ENCODE measurements at places on chromosomes 11 and 22.

- peak overlapping the region; percentile 66 for H3K27ac ChIP-seq
- H3K36me3 ChIP-seq = no peaks in the 10 kb centered on the region
- peaks cover 13% of the 10 kb centered on the region for H3K4me1 ChIP-seq
- DNase-seq = no peak
Measured at GRCh38 chr11:110479108-110480101, 49.7 kb downstream of the FDX1 start.

GRCh38 chr22:19844377-19845053 is 10.2 kb downstream of the GNB1L start:
- H3K36me3 ChIP-seq = no peaks in the 10 kb centered on the region
- H3K4me1 ChIP-seq = peaks cover 22% of the 10 kb centered on the region
- H3K27ac ChIP-seq = peak overlapping the region; percentile 41
- H3K4me3 ChIP-seq = no peak overlapping the region
- DNase-seq = peak; percentile 72

DNA sequence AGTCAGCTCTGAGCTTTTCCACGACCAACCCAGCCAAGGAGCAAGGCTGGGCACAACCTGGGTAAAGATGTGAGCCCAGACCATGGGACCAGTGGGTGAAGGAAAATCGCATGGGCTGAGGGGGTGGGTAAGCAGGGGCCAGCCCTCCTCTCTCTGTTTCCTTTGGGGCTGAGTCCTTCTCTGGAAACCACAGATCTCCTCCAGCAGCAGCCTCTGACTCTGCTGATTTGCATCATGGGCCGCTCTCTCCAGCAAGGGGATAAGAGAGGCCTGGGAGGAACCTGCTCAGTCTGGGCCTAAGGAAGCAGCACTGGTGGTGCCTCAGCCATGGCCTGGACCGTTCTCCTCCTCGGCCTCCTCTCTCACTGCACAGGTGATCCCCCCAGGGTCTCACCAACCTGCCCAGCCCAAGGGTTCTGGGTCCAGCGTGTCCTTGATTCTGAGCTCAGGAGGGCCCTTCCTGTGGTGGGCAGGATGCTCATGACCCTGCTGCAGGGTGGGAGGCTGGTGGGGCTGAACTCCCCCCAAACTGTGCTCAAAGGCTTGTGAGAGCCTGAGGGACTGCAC is 67.8 kb downstream of the GGTLC2 start:
- no peaks in the 10 kb centered on the region for H3K36me3 ChIP-seq
- H3K27me3 ChIP-seq = no peaks in the 10 kb centered on the region
- no peak overlapping the region for H3K4me3 ChIP-seq

- H3K4me1 ChIP-seq = peaks cover 22% of the 10 kb centered on the region
- no peaks in the 10 kb centered on the region for H3K36me3 ChIP-seq
- no peaks in the 10 kb centered on the region for H3K27me3 ChIP-seq
- H3K4me3 ChIP-seq = no peak overlapping the region
- DNase-seq = peak; percentile 69
Measured at GRCh38 chr11:12222055-12222792, 111.8 kb downstream of the MICAL2 start.

DNA sequence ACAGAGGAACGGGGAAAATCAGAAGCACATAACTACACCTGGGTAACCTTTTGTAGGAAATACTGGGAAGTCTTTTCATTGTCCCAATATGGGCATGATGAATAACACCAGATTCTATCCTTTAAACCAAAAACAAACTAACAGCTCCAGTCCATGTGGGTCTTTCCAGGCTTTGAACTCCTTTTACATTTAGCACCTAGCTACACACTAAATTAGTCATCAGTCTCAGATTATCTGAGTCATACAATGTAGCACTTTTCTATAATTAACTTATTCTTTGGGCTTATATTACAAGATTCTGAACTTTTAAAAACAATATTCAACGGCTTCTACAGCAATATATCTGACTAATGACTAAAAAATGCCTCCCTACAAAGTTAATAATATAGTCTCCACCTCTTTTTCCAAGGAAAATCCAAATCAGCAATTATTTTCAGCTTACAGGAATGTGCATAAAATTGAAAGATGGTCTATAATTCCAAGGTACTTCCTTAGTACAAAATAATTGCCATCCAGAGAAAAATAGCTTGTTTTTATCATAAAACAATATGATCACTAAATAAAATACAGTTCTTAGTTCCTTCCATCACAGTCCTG is 26.3 kb downstream of the STK33 start:
- H3K27me3 ChIP-seq = no peaks in the 10 kb centered on the region
- H3K4me3 ChIP-seq = no peak overlapping the region
- H3K27ac ChIP-seq = no peak overlapping the region
- no peaks in the 10 kb centered on the region for H3K4me1 ChIP-seq
- H3K36me3 ChIP-seq = no peaks in the 10 kb centered on the region

DNA sequence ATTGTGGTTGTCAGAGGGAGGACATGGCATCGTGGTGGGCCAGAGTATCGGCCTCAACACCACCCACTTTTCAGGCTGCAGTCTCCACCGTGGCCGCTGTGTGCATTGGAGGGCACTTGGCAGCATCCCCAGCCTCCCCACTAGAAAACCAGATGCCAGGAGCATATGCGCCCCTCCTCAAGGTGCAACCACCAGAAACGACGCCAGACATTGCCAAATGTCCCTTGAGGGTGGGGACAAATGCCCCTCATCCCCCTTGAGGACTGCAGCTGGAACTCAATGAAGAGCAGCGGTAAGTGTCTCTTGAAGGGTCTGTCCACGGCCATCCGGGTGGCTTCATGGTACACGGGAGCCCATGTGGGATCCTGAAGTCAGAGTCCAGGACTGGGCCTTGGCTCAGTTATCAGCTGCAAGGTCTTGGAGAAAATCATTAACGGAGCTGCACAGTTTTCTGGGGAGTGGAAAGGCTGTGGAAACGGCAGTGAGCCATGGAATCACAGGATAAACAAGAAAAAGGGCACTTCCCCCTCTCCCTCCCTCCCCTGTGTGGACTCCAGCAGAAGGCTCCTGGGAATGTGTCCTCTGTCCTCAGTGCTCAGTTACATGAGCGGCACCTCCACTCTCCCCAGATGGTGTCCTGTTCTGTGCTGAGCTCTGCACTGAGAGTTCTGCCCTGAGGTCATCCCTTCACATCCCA is 324.4 kb upstream of the B3GAT1 start:
- no peaks in the 10 kb centered on the region for H3K4me1 ChIP-seq
- H3K4me3 ChIP-seq = no peak overlapping the region
- H3K27me3 ChIP-seq = peaks cover 5% of the 10 kb centered on the region
- H3K27ac ChIP-seq = no peak overlapping the region

DNA sequence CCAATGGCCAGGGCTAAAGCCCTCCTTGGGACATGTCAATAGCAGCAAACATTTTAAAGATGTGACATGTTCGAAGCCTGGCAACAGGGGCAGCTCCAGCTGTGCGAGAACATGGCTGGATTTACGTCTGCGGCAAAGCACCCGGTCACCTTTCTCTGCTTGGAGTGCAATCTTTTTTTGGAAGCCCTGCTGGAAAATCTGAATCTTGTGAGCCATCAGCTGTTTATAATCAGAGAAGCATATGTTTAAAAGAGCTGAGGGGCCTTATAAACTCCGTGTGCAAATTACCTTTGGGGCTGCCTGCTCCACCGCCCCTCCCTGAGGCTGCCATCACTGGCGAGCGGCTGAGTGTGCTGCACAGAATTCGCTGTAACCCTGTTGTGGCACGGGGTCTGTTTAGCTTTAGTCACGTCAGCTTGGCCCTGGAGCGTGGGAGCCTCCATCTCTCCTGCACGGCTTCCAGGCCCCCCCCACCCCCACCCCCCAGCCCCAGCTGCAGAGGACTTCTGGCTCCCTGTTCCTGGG is 9.0 kb upstream of the KCNQ1OT1 start:
- no peaks in the 10 kb centered on the region for H3K36me3 ChIP-seq
- peak; percentile 49 for DNase-seq
- H3K4me3 ChIP-seq = peak overlapping the region; percentile 7

GRCh38 chr11:1384199-1384970 is 5.3 kb upstream of the BRSK2 start:
- DNase-seq = peak; percentile 5
- peaks cover 10% of the 10 kb centered on the region for H3K27me3 ChIP-seq
- no peaks in the 10 kb centered on the region for H3K36me3 ChIP-seq
- no peaks in the 10 kb centered on the region for H3K4me1 ChIP-seq
- no peak overlapping the region for H3K27ac ChIP-seq
- no peak overlapping the region for H3K4me3 ChIP-seq

DNA sequence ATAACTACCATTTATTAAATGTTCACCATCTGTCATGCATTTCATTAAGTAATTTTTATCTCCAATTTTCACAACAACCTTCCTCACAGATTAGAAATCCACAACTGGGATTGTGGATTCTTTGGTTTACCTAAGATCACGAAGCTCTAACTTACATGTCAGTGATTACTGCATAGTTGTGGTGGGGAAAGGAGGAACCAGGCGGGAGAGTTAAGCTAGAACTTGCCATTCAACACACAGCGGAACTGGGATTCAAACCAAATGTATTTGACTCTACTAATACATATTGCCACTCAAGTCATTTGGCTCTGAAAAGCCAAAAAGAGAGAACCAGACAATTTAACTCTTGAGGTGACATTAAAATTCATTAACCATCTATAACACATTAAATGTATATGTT is 10.4 kb upstream of the LAYN start:
- H3K4me3 ChIP-seq = no peak overlapping the region
- H3K4me1 ChIP-seq = no peaks in the 10 kb centered on the region
- no peak overlapping the region for H3K27ac ChIP-seq
- H3K36me3 ChIP-seq = no peaks in the 10 kb centered on the region

Data from psoas muscle (tissue), 8 donors.